ENCODE measurements at places on chromosomes 1 and 21.
A peak's percentile ranks its signal among the peaks of the same experiment; 100 is the strongest.

GRCh38 chr1:219174460-219175211 lies 958 bp downstream of the LYPLAL1 start:
- peaks cover 7% of the 10 kb centered on the region for H3K36me3 ChIP-seq
- peaks cover 44% of the 10 kb centered on the region for H3K4me1 ChIP-seq
- peak overlapping the region; percentile 99 for H3K27ac ChIP-seq
- H3K27me3 ChIP-seq = no peaks in the 10 kb centered on the region
- no peak for DNase-seq

DNA sequence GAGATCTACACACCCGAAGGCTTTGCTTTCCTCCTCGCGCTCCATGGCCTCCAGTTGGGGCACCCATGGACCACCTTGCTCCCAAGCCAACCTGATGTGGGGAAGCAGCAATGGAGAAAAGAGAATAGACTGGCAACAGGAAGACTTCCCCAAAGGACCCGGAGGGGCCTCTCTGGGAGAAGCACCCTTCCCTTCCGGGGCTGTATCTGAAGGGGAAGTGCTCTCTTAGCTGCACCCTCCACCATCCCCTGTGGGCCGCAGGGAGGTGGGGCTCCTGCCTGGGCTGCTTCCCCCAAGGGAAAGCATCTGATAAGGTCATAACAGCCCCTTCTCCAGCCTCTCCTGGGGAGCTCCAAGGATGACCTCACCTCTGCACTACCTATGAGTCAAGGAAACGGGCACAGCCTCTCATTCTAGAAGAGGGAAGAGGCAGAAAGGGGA lies 100.2 kb downstream of the RIPK4 start:
- no peak overlapping the region for H3K27ac ChIP-seq
- no peak for DNase-seq
- H3K4me1 ChIP-seq = peaks cover 31% of the 10 kb centered on the region

DNA sequence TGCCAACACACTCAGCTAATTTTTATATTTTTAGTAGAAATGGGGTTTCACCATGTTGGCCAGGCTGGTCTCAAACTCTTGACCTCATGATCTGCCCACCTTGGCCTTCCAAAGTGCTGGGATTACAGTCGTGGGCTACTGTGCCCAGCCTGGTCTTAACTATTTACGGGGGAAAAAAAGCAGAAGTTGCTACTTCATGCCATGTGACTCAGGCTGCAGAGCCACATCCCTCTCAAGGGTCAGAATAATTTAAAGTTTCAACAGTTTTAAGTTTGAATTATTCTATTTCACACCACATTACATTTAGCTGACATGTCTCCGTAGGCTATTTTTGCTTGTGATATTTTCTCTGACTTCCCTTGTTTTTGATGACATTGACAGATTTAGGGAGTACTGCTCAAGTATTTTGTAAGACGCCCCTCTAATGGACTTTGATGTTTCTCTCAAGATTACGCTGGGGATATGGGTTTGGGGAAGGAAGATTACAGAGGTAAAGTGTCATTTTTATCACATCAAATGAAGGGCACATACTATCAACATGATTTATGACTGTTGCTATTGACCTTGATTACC lies 14.6 kb upstream of the AGBL4 start:
- no peak overlapping the region for H3K4me3 ChIP-seq
- DNase-seq = no peak
- no peaks in the 10 kb centered on the region for H3K27me3 ChIP-seq
- no peaks in the 10 kb centered on the region for H3K36me3 ChIP-seq

DNA sequence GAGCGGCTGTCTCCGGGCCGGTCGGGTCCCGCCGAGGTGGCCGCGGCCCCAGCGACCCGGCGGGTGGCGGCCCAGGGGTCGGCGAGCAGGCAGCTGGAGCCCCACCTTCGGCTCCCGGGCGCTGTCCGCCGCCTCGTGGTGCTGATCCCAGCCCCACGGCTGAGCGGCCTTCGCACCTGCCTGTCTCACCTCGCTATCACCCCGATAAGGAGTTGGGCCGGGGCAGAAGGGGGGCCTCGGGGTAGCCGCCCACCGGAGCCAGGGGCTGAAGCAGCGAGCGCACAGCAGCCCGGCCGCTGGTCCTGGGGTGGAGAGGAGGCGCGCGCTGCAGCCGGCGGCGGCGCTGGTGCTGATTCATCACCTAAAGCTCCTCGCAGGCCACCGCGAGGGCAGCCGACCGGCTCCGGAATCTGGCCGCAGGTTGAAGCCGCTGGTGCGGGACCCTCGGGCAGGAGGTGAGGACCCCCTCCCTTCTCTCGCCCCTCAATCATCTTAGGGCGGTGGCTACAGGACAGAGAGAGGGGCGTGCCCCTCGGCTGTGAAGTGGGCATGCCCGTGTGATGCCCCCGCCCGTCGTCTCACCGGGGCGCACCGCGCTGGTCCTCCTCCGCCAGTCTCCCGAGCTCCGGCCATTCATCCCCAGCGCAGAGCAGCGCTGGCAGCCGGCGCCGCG lies 575 bp downstream of the TRIM67 start:
- H3K4me3 ChIP-seq = peak overlapping the region; percentile 60
- H3K27ac ChIP-seq = no peak overlapping the region
- DNase-seq = peak; percentile 72
- H3K27me3 ChIP-seq = peaks cover 83% of the 10 kb centered on the region
- H3K4me1 ChIP-seq = peaks cover 13% of the 10 kb centered on the region
- H3K36me3 ChIP-seq = no peaks in the 10 kb centered on the region

- no peak overlapping the region for H3K27ac ChIP-seq
- peak; percentile 89 for DNase-seq
- no peak overlapping the region for H3K4me3 ChIP-seq
- peaks cover 8% of the 10 kb centered on the region for H3K4me1 ChIP-seq
- peaks cover 4% of the 10 kb centered on the region for H3K27me3 ChIP-seq
Measured at GRCh38 chr1:30779294-30780071, 21.9 kb upstream of the LAPTM5 start.

DNA sequence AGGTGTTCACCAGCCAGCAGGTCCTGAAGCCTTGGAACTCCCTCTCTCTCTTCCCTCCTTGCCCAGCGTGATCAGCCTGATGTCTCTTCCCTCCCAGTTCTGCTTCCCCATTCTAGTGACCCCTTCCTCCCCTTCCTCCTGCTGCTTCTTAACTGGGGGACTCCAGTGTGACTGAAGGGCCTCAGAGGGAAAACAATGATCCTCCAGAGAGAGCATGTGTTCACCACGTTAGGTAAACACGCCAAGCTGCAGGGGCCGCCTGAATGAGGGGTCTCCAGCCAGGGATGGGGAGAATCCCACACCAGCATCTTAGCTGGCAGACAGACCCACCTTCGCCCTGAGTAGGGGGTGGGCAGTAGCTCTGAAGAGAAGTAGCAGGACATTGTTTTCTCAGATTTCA lies 124.8 kb downstream of the TMEM53 start:
- no peak overlapping the region for H3K4me3 ChIP-seq
- no peaks in the 10 kb centered on the region for H3K36me3 ChIP-seq
- H3K27ac ChIP-seq = no peak overlapping the region
- no peak for DNase-seq
- H3K27me3 ChIP-seq = peaks cover 76% of the 10 kb centered on the region

GRCh38 chr1:213057264-213058059 lies 6.4 kb downstream of the RPS6KC1 start:
- H3K27me3 ChIP-seq = no peaks in the 10 kb centered on the region
- H3K27ac ChIP-seq = no peak overlapping the region
- peaks cover 24% of the 10 kb centered on the region for H3K4me1 ChIP-seq
- no peak for DNase-seq
- peaks cover 5% of the 10 kb centered on the region for H3K36me3 ChIP-seq
- H3K4me3 ChIP-seq = no peak overlapping the region

DNA sequence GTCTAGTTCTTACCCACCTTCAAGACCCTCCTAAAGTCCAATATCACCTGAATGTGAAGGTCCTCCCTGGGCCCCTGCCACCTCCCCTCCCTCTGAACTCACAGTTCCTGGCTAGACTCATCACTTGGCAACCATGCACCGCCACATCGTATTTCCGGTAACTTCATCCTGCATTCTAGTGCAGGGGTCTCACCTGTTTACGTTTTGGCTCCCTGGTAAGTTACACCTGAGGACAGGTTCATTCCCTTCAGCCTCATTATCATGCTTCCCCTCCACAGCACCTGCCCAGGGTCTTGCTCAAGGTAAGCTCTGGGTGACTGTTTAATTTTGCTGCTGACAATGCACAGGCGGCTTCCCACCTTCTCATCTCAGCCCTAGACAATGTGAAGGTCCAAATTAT lies 93.1 kb downstream of the MIS18A start:
- DNase-seq = no peak
- no peak overlapping the region for H3K4me3 ChIP-seq
- no peaks in the 10 kb centered on the region for H3K4me1 ChIP-seq
- H3K27me3 ChIP-seq = peaks cover 39% of the 10 kb centered on the region

- peaks cover 10% of the 10 kb centered on the region for H3K36me3 ChIP-seq
- H3K4me3 ChIP-seq = no peak overlapping the region
- H3K4me1 ChIP-seq = peaks cover 1% of the 10 kb centered on the region
- H3K27ac ChIP-seq = peak overlapping the region; percentile 1
- no peak for DNase-seq
- H3K27me3 ChIP-seq = no peaks in the 10 kb centered on the region
Measured at GRCh38 chr1:222691016-222691415, 21.3 kb downstream of the AIDA start.

GRCh38 chr1:15584489-15585363 lies at the start of gene AGMAT:
Gene AGMAT, minus strand, starts transcription at chr1:15585051. Its CDS starts 84 bp downstream, at chr1:15584967.
- no peaks in the 10 kb centered on the region for H3K36me3 ChIP-seq
- no peak within 1 kb of the TSS for H3K27ac ChIP-seq
- no peak for DNase-seq
- H3K4me1 ChIP-seq = no peaks in the 10 kb centered on the region

- H3K27ac ChIP-seq = no peak overlapping the region
- no peak for DNase-seq
- no peaks in the 10 kb centered on the region for H3K4me1 ChIP-seq
- no peak overlapping the region for H3K4me3 ChIP-seq
- H3K36me3 ChIP-seq = peaks cover 49% of the 10 kb centered on the region
Measured at GRCh38 chr1:100277866-100278265, 11.8 kb downstream of the RTCA start.

DNA sequence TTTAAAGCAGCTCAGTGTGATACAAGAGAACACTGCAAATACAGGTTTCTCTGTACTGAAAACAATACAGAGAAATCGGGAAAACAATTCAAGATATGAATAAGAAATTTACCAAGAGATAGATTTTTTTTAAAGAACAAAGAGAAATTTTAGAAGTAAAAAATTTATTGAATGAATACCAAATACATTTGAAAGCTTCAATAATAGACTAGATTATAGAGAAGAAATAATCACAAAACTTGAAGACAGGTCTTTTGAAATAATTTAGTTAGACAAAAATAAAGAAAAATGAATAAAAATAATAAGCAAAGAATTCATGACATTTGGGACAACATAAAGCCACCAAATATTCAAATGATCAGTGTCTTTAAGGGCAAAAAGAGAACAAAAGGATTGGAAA lies 13.6 kb upstream of the FMO4 start:
- H3K36me3 ChIP-seq = peaks cover 7% of the 10 kb centered on the region
- no peak overlapping the region for H3K27ac ChIP-seq
- H3K4me1 ChIP-seq = peaks cover under 1% of the 10 kb centered on the region
- no peak overlapping the region for H3K4me3 ChIP-seq
- DNase-seq = no peak

GRCh38 chr1:46422261-46422871 lies 28.2 kb downstream of the FAAH start:
- no peaks in the 10 kb centered on the region for H3K4me1 ChIP-seq
- peaks cover 57% of the 10 kb centered on the region for H3K27me3 ChIP-seq
- no peak overlapping the region for H3K27ac ChIP-seq
- no peaks in the 10 kb centered on the region for H3K36me3 ChIP-seq
- DNase-seq = no peak

- peaks cover 18% of the 10 kb centered on the region for H3K36me3 ChIP-seq
- peak overlapping the region; percentile 88 for H3K27ac ChIP-seq
- DNase-seq = no peak
- H3K27me3 ChIP-seq = no peaks in the 10 kb centered on the region
Measured at GRCh38 chr1:8182034-8182761, 135.7 kb upstream of the SLC45A1 start.

GRCh38 chr1:200128944-200129879 lies 101.7 kb downstream of the NR5A2 start:
- DNase-seq = no peak
- H3K4me1 ChIP-seq = peaks cover 3% of the 10 kb centered on the region
- no peaks in the 10 kb centered on the region for H3K36me3 ChIP-seq
- no peak overlapping the region for H3K27ac ChIP-seq

DNA sequence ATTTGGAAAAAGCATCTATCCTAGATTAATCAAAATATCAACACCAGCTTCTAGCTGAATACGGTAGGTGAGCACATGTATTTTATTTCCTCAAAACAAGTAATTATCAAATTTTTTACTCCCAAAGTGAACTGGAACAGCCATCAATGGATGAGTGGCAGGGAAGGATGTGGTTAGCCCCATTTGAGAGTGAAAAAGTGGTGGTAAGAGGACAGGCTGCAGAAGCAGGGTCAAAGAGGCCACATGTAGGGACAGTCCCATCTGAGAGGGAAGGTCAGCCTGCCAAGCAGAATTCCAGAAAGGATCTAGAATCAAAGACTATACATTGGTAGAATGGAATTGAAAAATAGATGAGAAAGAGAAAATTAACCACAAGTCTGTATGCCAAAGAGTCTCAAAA lies 163.8 kb downstream of the SMYD3 start:
- no peaks in the 10 kb centered on the region for H3K4me1 ChIP-seq
- no peak overlapping the region for H3K4me3 ChIP-seq
- H3K27ac ChIP-seq = no peak overlapping the region
- DNase-seq = no peak

DNA sequence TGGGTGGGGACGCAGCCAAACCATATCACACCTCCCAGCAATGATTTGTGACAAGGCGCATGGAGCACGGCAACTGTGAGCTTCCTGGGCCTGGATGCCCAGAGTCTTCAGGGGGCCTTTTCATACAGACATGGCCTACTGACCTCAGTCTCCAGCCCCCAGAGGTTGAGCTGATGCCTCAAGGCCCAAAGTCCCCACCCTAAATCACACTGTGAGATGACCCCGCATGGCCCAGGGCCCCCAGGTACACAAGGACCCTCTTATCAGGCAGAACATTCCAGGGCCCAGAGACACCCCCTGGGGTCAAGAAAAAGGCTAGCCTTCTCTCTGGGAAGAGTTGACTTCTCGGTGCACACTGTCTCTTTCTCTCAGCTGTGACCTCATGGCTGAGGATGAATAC lies 179.7 kb upstream of the C1orf174 start:
- H3K36me3 ChIP-seq = no peaks in the 10 kb centered on the region
- no peak overlapping the region for H3K4me3 ChIP-seq
- DNase-seq = no peak
- peaks cover 22% of the 10 kb centered on the region for H3K27me3 ChIP-seq
- H3K27ac ChIP-seq = no peak overlapping the region

DNA sequence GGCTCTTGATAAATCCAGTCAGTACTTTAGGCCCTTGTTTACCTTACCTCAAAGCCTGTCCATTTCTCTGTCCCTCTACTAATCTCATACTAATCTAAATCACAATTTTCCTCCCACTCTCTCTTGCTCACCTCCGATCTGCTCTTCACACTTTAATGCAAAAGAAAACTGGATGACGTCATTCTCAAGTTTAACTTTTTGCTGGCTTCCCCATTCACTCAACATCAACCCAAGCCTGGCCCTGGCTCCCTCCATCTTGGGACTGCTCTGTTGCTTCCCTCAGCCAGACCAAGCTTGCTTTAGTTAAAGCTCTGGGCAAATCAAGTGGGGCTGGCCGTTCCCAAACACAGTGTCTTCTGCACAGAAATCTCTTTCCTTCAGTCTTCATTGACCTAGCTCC lies 29.7 kb downstream of the COA6 start:
- no peaks in the 10 kb centered on the region for H3K27me3 ChIP-seq
- no peaks in the 10 kb centered on the region for H3K4me1 ChIP-seq
- H3K36me3 ChIP-seq = peaks cover 6% of the 10 kb centered on the region
- no peak overlapping the region for H3K27ac ChIP-seq
- no peak for DNase-seq

Measured in mesothelial cell of epicardium (in vitro differentiated cells).